ENCODE measurements at places on chromosomes 7 and 10. TPM values are rescaled to one million over a fixed set of nuclear protein-coding genes. Genes with fewer than 3 reads are reported as not detected.

CHST15 gene
- total RNA-seq, result 26.1 TPM

TAS2R40 gene
- total RNA-seq, result not detected

SPDYE5 gene
- not detected for total RNA-seq

RET gene
- not detected for total RNA-seq

EPDR1 gene
- 20.1 TPM for total RNA-seq

PRF1 gene
- not detected for total RNA-seq

GJD4 gene
- not detected for total RNA-seq

FAM107B gene
- total RNA-seq, result 29.6 TPM

SEPHS1 gene
- total RNA-seq, result 52.9 TPM

CPED1 gene
- total RNA-seq, result 4.0 TPM

NXPH1 gene
- total RNA-seq, result not detected

TLX1 gene
- not detected for total RNA-seq

CALCR gene
- 0.20 TPM for total RNA-seq

IRF5 gene
- 0.26 TPM for total RNA-seq

DPYSL4 gene
- total RNA-seq, result 19.9 TPM

FAM131B gene
- 4.0 TPM for total RNA-seq

SEMA3C gene
- 77.4 TPM for total RNA-seq

PAX4 gene
- not detected for total RNA-seq

KEL gene
- total RNA-seq, result 0.79 TPM

TRIM74 gene
- total RNA-seq, result 0.60 TPM

CCDC146 gene
- 3.0 TPM for total RNA-seq

CDNF gene
- total RNA-seq, result 0.69 TPM

JCAD gene
- total RNA-seq, result 19.4 TPM

PIP gene
- not detected for total RNA-seq

INMT gene
- 70.1 TPM for total RNA-seq
